Kidney capillary endothelial cell (primary cell): ENCODE measurements at places on chromosomes 6 and 20.
A peak's percentile ranks its signal among the peaks of the same experiment; 100 is the strongest.

DNA sequence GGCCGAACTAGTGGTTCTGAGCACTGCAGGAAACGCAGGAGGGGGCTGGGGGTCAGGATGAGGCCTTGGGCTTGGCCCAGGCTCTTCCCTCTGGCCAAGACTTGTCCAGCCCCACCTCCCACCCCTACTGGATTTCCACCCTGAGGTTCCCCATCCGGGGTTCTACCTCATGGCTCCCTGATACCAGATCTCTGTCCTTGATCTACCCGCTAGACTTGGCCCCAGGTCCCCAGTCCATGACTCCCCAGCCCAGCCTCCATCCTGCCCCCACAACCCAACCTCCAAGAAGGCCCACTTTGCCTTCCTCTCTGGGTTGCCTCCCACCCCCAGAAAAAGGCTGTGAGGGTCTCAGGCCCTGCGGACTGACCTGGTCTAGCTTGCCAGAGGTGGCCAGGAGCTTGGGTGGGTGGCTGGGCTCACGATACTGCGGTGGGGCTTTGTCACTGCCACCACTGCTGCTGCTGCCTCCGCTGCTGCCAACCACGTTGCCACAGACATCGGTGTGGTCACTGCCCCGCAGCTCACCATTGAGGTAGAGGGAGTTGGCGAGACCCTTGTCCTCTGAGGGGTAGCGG, 6.8 kb upstream of the FASTKD5 start:
- no peak for DNase-seq

GRCh38 chr6:93779086-93779841, 359.9 kb upstream of the EPHA7 start:
- no peak for DNase-seq

GRCh38 chr20:3239867-3240775, 1.1 kb upstream of the SLC4A11 start:
- DNase-seq, result no peak

GRCh38 chr20:4153251-4153650, 137.9 kb upstream of the RNF24 start:
- DNase-seq, result no peak

DNA sequence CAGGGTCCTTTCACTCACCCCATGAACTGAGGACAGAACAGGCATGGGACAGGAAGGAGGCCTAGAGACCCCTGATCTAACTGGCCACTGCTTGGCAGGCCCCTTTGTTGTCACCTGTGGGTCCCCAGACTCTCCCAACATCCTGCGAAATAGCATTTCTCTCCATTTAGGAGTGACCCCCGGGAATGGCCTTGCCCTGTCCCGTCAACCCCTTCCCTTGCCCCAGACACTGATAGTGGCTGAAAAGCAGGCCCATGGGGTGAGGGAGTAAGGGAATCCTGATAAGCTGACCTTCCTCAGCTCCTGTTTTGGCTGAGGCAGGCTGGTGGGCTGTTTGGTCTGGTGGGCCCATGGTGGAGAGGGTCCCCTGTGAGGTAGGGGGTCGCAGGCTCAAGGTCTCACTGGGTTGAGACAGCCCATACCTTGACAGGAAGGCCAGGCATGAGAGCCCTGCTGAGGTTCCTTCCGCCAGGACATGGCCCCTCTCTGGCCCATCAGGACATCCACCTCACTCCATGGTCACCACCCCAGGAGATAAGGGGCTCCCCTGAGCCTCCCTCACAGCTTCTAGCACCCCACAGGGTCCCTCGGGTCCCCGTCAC, 139.3 kb downstream of the MRPL14 start:
- DNase-seq, result no peak

DNA sequence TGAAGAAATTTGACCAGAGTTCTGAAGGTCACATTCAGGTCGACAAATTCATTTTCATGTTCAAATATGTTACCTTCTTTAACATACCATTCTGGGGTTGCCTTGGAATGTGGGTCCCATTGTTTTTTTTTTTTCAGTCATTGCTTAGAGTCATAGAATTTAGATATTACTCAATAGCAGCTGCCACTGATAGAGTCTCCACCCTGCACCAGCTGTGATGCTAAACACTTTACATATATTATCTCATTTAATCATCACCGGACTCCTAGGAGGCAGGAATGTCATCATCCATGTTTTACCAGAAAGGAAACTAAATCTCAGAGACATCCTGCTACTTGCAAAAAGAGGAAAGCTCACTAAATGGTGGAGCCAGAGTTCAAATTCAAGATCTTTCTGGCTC, 204.7 kb downstream of the ESR1 start:
- DNase-seq, result no peak

DNA sequence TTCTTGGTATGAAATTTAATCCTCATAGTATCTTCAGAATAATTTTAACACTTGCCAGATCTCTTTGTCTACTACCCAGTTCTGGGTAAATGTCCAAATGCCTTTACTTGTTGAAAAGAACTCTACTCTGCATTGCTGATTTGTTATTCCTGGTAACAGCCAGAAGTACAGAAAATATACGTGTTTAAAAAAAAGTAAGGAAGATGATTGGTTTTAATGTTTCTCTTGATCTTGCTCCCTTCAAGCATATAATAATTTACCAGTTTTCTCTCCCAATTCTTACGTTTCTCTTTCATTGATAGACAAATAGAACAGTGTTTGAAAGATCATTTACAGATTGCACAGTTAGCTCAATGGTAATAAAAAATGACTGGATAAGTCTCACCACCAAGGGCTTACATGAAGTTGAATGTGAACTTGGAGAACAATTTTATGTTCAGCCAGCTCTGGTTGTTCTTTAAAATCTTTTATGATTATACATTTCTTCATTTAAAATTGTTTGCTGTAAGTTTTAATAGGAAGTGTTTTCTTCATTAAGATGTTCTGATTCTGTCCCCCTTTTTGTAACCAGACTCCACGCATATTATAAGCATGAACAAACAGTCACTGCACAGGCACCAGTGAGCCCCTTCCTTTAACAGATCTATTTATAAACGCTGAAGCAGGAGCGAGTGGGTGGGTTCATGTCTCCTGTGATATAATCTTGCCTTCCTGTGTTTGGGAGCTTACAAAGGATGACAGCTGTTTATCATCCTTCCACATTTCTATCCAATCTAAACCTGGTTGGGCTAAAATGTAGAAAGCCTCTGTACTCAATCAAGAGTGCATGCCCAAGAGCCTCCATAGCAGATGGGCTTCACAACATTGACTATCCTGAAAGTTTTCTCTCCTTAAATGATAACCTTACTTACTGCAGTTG, 299.5 kb downstream of the PRL start:
- DNase-seq, result peak; percentile 62

GRCh38 chr6:118467181-118467580, 80.9 kb upstream of the PLN start:
- no peak for DNase-seq

GRCh38 chr6:128763599-128764300, 119.2 kb upstream of the LAMA2 start:
- no peak for DNase-seq

DNA sequence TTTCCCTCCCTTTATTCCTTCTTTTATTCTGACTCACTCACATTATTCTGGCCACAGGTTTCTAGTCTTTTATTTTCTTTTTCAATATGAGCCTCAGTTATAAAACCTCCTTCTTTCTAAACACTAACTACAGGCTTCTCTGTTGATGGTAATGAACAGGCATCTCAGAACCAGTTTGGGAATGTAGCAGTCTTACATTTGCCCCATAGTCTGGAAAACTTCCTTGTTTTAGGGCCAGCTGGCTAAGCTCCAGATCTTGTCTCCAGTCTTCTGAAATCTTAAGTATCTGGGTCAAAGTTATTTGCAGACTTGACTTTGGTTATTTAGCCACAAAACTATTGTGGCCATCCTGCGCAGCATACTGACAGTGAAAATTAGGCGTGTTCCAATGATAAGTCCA, 97.0 kb upstream of the MAN1A1 start:
- DNase-seq, result no peak

DNA sequence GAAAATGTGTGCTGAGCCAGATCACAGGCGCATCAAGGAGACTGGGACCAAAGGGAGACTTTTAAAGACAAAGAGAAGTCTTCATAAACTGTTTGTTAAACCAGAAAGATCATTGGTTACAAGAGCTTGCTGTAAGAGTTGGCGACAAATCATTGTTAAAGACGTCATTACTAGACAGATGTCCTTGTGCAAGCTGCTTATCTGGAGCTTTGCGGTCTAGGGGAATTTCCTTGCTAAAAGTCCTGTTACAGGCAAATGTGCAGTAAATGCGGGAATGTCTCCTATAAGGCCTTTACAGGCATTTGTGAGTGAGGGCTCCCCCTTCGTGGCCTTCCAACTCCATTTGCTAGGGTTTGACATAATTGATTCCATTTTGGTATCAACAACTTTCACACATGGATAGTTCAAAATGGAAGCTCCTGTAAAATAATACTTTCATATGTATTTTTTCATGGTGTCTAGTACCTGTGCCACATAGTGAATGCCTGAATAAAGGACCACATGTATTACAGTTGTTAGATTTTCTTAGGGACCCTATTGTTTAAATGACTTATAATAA, 362.4 kb downstream of the UTRN start:
- DNase-seq, result no peak

- DNase-seq, result no peak
Observed at GRCh38 chr6:37516920-37517405, 17.3 kb upstream of the CCDC167 start.

DNA sequence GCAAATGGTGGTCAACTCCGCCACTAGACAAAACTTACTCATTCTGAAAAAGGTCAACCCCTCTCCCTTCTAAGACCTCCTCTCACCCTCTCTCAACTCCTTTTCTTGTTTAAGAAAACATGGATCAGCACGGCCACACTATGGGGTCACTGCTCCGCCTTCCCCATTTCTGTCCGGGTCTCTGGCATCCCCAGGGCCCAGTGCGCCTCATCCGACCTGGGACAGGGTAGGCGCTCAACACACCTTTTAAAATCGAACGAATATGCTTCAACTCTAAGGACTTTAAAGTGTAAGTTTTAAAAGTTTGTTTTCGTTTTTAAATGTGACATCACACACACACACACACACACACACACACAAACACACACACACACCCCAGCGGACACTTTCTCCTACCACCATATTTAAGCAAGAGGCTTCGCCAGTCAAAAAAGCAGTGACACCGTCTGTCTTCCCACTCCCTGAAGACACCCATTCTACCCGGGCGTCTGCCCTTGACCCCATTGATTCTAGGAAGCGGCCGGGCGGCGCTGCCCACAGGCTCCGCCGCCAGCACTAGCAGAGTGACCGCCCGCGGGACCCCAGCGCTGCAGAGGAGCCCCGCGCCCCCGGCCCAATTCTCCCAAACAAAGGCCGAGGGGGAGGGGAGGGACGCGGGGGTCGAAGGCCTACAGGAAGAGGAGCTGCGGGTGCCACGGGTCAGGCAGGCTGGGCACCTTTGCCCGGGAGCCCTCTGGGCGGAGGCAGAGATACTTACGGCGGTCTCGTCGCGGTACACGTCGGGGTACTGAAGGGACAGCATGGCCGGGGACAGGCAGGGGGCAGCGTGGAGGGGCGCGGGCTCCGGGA, 568 bp downstream of the PREP start:
- peak; percentile 20 for DNase-seq

DNA sequence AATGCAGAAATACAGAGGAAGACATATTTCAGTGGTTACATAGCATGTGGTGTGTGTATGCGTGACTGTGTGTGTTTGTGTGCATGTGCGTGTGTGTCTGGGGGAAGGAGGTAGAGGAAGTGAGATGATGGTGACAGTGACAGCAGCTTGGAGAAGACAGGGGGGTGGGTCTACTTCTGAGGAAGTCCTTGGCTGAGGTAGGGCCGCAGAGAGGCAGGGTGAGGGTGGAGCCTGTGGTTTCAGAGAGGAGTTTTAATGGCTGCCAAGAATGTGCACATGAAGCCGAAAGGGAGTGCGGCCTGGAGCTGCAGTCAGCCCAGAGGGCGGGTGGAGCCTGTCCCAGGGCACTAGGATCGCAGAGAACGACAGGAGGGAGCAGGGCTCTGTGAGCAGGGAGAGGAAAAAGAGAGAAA, 22.7 kb upstream of the RNF24 start:
- DNase-seq, result peak; percentile 46

GRCh38 chr6:129426343-129426742, 283.6 kb downstream of the ARHGAP18 start:
- DNase-seq, result no peak

GRCh38 chr20:56572172-56572571, 39.1 kb downstream of the FAM209B start:
- no peak for DNase-seq

DNA sequence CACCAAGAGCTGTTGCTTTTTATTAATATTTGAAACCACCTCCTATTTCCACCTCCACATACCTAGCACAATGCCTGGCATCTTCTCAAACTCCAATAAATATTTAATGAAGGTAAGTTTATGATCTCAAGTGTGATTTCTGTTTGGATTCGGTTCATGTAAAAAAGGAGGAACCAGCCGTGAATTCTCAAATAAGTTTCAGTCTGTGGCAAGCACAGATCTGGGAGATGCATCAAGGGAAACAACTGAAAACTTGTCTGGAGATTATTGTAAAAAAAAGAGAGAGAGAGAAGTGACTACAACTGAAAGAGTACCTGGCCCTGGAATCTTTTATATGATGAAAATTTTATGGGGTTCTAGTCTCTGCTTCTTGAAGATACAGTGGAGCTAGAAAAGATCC, 52.8 kb upstream of the PNRC1 start:
- DNase-seq, result no peak

- no peak for DNase-seq
Observed at GRCh38 chr6:166809721-166810120, 146.6 kb downstream of the RNASET2 start.

DNA sequence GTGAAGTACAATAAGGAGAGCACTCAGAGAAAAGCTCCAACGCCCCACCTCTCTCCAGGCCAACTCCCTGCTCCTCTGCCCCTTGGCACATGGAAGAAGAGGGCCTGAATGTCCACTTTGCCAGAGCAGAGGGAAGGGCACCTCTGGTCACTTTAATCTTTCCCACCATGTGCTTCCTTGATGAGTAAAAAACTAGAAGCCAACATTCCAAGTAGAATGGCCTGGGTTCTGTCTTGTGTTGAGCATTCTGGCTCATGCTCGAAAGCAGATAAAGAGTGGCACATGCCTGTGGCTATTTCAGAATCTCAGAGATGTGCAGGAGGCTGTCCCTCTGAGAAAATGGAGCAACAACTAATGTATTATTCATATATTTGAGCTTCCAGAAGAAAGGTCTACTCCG, 177.4 kb upstream of the PLN start:
- DNase-seq, result no peak

GRCh38 chr6:128024046-128024445, 123.2 kb upstream of the THEMIS start:
- DNase-seq, result no peak

DNA sequence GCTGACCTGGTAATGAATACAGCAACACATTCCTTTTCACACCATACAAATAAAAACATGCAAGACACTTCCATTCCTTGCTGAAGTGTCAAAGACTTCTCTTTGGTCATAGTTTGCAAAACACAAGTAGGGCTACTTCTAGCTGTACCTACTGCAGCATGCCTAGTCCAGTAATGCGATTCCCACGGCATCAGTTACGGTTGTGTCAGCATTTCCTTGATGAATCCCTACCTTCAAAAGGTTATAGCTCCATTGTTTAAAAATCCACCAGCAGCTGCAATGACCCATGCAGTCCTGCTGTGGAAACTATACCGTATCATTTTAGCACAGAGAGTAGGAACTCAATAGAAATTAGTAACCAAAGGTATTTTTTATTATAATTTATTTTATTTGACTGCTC, 1371.5 kb downstream of the EPHA7 start:
- no peak for DNase-seq

GRCh38 chr6:34546551-34547321, 9.4 kb downstream of the SPDEF start:
- DNase-seq, result no peak
